Activated CD4-positive, alpha-beta memory T cell treated with anti-CD3 and anti-CD28 coated beads, Interleukin-2, amount 10 ng/mL, durations not matched to agents 7 days and 5 days (primary cell): ENCODE measurements at places on chromosomes 5 and 9.

DNA sequence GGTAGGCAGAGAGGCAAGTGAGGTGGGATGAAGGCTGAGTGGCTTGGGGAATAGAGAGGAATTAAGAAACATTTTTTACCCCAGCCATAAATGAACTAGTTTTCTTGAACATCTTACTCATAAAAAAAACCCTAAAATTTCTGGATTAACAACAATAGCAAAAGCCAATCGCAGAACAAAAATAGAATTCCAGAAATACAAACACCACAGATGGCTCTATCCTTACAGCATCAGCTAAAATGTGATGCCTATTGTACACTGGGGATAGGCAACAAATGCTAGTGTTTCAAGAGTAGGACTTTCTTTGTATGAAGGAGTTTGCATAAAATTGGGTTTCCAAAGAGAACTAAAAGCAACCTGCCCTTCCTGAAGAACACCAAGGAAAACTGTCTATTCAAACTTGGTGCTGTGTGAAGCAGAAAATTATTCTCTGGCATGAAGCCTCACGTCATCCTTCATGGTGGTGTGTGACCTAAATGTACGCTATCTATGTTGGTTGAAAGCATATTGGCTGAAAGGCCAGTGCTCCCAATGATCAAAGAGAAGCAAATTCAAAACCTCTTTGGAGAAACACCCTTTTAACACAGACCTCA is 82.9 kb downstream of the JAKMIP2 start:
- no peaks in the 10 kb centered on the region for H3K27me3 ChIP-seq
- H3K4me3 ChIP-seq, result no peak overlapping the region
- H3K4me1 ChIP-seq, result no peaks in the 10 kb centered on the region
- no peak for DNase-seq

GRCh38 chr9:94289691-94290090 is 30.6 kb downstream of the ZNF169 start:
- DNase-seq, result no peak
- H3K36me3 ChIP-seq, result peaks cover 39% of the 10 kb centered on the region
- no peaks in the 10 kb centered on the region for H3K27me3 ChIP-seq
- H3K27ac ChIP-seq, result no peak overlapping the region
- no peak overlapping the region for H3K4me3 ChIP-seq

DNA sequence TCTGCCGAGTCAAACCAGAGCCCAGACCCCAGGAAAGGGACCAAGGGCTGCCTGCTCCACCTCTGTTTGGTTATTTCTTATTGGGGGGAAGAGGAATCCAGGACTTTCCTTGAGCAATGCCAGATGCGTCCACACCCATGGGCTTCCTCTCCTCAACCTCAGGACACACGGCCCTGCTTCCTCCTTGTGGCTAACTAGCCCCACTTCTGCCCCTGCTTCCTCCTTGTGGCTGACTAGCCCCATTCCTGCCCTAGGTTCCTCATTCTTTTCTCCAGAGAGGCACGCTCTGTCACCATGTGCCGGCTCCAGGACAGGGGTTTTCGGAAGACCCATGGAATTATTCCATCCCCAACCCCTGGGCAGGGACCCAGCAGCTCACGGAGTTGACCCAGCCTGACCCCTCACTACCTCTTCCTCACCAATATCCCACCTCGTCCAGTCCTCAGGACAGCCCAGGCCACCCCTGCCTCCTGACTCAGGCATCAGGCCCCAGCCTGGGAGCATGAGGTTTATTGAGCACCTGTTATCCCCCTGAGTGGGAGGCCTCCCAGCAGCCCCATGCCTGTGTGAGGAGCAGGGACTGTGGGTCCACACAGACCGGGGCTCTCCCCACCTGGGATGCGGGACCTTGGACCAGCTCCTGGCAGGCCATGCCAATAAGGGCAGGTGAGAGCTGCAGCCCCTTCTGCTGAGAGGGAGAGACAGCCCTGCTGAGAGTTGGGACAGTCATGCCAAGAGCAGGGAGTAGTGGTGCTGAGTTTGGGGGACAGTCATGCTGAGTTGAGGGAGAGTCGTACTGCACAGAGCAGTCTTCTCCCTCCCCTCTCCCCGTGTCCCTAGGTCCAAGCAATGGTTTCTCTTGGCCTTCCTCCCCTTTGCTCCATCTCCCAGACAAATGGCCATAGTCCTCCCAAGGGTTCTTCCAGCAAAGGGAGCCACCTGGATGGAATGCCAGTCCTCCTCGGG is 11.8 kb upstream of the FCN1 start:
- H3K4me1 ChIP-seq, result no peaks in the 10 kb centered on the region
- no peak for DNase-seq
- H3K36me3 ChIP-seq, result no peaks in the 10 kb centered on the region
- H3K4me3 ChIP-seq, result no peak overlapping the region

- no peaks in the 10 kb centered on the region for H3K27me3 ChIP-seq
- H3K4me1 ChIP-seq, result peaks cover 14% of the 10 kb centered on the region
- H3K4me3 ChIP-seq, result no peak overlapping the region
- no peaks in the 10 kb centered on the region for H3K36me3 ChIP-seq
- no peak for DNase-seq
- no peak overlapping the region for H3K27ac ChIP-seq
These were observed 30.3 kb upstream of the DENND4C start for GRCh38 chr9:19200229-19200628.

- H3K4me1 ChIP-seq, result no peaks in the 10 kb centered on the region
- no peak overlapping the region for H3K27ac ChIP-seq
- no peaks in the 10 kb centered on the region for H3K36me3 ChIP-seq
- no peak for DNase-seq
These were observed 352.4 kb upstream of the ACTBL2 start for GRCh38 chr5:57834829-57835608.

DNA sequence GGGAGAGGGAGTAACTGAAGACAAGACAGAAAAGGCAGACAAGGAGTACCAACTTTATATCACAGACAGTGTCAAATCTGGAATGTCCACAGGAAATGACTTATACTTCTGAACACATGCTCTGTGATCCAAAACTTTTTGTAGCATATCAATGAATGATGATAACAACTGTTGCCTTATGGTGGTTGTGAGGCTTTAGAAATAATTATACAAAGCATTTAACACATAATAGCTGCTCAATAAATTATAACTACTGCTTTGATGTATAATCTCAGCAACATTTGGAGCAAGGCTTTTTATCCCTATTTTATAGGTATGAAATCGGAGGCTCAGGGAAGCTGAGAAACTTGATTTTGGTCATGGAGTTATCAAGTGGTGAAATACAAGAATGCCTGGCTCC is 3.3 kb upstream of the ASTN2 start:
- peaks cover 2% of the 10 kb centered on the region for H3K4me1 ChIP-seq
- H3K36me3 ChIP-seq, result no peaks in the 10 kb centered on the region
- no peak for DNase-seq
- no peak overlapping the region for H3K27ac ChIP-seq

GRCh38 chr9:84216151-84216550 is 124.4 kb downstream of the SLC28A3 start:
- no peaks in the 10 kb centered on the region for H3K27me3 ChIP-seq
- DNase-seq, result no peak
- H3K4me1 ChIP-seq, result no peaks in the 10 kb centered on the region
- H3K27ac ChIP-seq, result no peak overlapping the region

DNA sequence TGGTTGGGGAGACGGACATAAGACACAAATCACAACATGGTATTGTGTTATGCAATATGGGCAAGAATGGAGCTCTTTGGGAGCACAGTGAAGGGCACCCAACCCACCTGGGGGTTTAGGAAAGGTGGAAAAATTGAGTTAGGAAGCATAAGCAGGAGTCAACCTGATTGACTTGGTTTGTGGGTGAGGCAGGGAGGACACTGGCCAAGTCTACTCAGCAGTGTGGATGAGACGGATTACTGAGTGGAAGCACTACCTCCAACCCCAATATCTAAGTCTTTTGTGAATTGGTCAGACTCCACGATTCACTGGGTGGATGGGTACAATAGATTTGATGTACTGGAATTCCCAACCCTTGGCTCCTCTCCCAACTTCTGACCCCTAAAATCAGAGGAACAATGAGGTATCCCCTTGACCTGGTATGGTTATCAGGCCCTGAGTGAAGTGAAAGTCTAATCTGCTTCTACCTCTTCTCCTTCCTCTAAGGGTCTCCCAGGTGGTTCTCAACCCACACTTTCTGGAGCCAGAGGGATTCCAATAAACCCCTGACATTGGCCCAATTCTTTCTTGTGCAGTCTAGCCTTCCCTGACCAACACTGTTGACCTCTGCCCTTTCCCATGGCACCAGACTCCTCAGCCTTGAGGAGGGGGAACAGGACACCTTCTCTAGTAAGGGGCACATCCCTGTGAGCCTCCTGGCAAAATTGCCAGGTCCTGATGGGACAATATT is 5.2 kb downstream of the EGR1 start:
- H3K36me3 ChIP-seq, result peaks cover 13% of the 10 kb centered on the region
- no peak overlapping the region for H3K27ac ChIP-seq
- peaks cover 17% of the 10 kb centered on the region for H3K4me1 ChIP-seq
- DNase-seq, result no peak
- peaks cover 33% of the 10 kb centered on the region for H3K27me3 ChIP-seq

GRCh38 chr5:988322-988721 is 20.3 kb upstream of the NKD2 start:
- peaks cover 3% of the 10 kb centered on the region for H3K36me3 ChIP-seq
- H3K27ac ChIP-seq, result no peak overlapping the region
- no peak for DNase-seq
- H3K27me3 ChIP-seq, result peaks cover 62% of the 10 kb centered on the region
- H3K4me3 ChIP-seq, result no peak overlapping the region

DNA sequence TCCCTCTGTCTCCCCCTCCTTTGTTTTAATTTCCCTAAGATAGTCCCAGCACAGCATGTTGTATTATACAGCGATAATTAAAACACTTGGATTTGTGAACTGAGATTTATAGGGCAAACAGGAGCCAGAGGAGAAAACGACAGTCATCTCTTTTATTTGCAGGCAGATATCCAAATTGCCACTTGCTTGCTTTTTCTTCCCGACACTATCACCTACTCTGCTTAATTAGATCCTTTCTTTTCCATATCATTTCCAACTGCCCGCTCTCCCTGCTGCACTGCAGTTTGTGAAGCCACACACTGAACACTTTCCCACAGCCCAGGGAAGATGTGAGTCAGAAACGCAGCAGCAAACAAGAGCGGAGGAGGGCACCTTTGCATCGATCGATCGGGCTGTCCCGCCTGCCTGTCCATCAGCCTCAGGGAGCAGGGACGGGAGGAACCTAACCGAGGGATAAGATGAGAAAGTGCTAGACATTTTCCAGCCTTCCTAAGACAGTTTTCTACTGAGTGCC is 35.8 kb upstream of the SPRY4 start:
- no peak overlapping the region for H3K4me3 ChIP-seq
- H3K27me3 ChIP-seq, result no peaks in the 10 kb centered on the region
- no peaks in the 10 kb centered on the region for H3K36me3 ChIP-seq
- peaks cover 30% of the 10 kb centered on the region for H3K4me1 ChIP-seq
- DNase-seq, result no peak

DNA sequence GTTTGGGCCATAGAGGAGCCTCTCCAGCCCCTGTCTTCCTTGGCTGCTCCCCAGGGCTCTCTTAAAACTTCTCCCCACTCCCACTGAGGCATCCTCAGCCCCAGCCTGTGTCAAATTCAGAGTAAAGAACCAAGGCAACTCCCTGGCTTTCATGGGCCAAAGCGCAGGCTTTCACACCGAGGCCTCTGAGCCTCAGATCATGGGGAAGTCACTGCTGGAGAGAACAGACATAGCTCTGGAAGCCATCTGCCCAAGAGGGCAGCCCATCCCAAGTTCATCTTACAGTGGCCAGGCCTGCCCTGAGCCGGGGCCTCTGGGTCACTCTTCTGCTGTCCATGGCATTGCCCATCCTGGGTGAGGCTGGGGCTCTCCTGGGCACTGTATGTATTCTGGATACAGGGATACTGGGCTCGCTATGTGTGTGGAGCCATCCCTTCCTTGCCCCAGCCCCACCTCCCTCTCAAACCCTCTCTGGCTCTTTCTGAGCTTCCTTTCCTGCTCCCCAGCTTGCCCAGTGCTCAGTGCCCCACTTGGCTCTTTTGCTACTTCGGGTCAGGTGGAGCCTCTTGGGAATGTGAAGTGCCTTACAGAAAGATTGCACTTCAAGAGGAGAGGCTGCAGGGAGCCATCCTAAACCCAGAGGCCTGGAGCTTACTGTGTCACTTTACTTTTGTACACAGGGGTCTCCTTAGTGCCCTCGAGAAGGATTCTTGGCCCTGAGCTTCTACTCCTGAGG is 33.0 kb downstream of the TGFBI start:
- no peak overlapping the region for H3K4me3 ChIP-seq
- no peaks in the 10 kb centered on the region for H3K27me3 ChIP-seq
- no peaks in the 10 kb centered on the region for H3K36me3 ChIP-seq
- no peak overlapping the region for H3K27ac ChIP-seq
- DNase-seq, result no peak

GRCh38 chr5:136225796-136226195 is 32.8 kb upstream of the SMIM32 start:
- no peaks in the 10 kb centered on the region for H3K4me1 ChIP-seq
- no peak for DNase-seq
- H3K4me3 ChIP-seq, result no peak overlapping the region
- H3K27ac ChIP-seq, result no peak overlapping the region

DNA sequence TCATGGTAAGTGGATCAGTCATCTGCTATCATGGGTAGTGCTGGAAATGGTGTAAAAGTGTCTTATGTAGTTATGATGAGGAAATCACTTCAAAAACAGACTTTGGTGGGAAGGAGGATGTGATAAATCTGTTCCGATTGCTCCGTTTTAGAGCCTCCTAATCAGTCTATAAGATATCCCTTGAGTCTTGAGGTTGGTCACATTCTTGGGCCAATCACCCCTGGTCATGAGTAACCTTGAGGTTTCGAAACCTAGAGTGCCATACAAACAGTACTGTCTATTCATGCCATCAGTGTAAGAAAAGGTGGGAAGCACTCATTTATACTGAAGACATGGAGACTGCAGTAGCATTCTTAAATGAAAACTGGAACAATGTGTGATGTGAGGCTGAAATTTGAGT is 45.8 kb downstream of the LRRTM2 start:
- no peak for DNase-seq
- H3K36me3 ChIP-seq, result peaks cover 7% of the 10 kb centered on the region
- H3K27ac ChIP-seq, result no peak overlapping the region
- no peaks in the 10 kb centered on the region for H3K27me3 ChIP-seq

- H3K27ac ChIP-seq, result no peak overlapping the region
- DNase-seq, result no peak
- H3K36me3 ChIP-seq, result no peaks in the 10 kb centered on the region
- peaks cover 53% of the 10 kb centered on the region for H3K27me3 ChIP-seq
These were observed 1.5 kb downstream of the COL27A1 start for GRCh38 chr9:114156657-114157421.

DNA sequence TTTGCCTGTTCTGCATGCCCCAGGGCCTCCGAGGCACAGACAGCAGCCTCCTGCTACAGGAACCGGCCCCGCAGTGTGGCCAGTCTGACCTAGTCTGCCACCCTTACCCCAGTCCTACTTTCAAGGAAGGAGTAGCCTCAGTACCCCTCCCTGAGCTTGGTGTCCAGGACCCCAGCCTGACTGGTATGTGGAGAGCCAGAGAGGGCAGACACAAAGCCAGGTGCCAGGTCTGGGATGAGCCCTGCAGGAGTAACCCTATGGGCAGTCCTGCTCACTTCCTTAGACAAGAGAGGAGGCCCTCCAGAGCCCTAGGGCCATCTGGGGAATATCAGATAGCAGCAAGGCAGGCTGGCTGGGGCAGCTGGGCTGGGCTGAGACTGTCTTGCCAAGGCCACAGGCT is 67.8 kb downstream of the NRG2 start:
- no peaks in the 10 kb centered on the region for H3K4me1 ChIP-seq
- H3K4me3 ChIP-seq, result no peak overlapping the region
- H3K27ac ChIP-seq, result no peak overlapping the region
